ENCODE measurements at places on chromosomes 1 and 21.

- no peak for DNase-seq
These were observed 201.1 kb upstream of the CHRM3 start for GRCh38 chr1:239185245-239185619.

DNA sequence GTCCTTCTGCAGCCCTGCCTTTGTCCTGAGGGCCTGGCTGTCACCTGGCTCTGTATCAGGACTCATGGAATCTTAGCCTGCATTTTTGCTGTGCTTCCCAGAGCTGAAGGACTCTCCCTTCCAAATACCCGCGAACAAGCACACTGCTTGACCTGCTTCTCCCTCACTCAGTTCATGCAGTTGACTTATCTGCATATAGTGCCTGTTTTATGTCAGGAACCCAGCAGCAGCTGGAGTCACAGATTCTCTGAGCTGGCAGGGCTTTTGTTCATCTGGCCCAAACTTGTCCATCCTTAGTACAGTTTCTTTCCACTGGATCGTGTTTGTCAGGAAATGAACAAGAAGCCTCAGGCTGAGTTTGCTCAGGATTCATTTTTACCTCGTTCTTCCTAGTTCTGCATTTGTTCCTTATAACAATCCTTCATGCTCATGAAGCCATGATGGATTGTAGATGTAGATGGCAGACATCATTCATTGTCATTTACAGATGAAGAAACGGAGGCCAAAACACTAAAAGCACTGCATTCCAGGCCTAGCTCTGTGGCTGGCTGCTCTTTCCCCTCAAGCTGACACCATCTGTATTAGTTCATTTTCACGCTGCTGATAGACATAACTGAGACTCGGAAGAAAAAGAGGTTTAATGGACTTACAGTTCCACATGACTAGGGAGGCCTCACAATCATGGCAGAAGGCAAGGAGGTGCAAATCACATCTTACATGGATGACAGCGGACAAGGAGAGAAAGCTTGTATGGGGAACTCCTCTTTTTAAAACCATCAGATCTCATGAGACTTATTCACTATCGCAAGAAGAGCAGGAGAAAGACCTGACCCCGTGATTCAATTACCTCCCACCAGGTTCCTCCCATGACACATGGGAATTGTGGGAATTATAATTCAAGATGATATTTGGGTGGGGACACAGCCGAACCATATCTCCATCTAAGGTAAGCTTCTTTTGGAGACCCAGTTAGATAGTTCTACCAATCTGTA lies 150.9 kb downstream of the HIVEP3 start:
- DNase-seq, result no peak

- peak; percentile 98 for DNase-seq
These were observed 82.5 kb downstream of the HHIPL2 start for GRCh38 chr1:222465211-222466041.

DNA sequence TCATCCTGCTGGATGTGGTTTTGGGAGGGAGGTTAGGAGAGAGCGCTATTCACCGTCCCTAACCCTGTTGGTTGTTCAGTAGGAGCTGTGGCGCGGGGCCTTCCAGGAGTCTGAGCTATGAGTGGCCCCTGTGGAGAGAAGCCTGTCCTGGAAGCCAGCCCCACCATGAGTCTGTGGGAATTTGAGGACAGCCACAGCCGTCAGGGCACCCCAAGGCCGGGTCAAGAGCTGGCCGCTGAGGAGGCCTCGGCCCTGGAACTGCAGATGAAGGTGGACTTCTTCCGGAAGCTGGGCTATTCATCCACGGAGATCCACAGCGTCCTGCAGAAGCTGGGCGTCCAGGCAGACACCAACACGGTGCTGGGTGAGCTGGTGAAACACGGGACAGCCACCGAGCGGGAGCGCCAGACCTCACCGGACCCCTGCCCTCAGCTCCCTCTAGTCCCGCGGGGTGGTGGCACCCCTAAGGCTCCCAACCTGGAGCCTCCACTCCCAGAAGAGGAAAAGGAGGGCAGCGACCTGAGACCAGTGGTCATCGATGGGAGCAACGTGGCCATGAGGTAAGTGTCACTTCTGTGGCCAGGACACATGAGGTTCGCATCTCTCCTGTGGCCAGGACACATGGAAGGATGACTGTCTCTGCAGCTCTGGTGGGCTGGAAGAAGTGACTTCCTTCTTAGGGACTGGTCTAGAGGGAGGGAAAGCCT lies 1.2 kb downstream of the ZC3H12A start:
- DNase-seq, result no peak

GRCh38 chr1:93701629-93702028 lies 20.0 kb upstream of the BCAR3 start:
- DNase-seq, result peak; percentile 99

GRCh38 chr1:41498804-41499203 lies 14.3 kb upstream of the EDN2 start:
- peak; percentile 78 for DNase-seq

- no peak for DNase-seq
These were observed 20.5 kb downstream of the COL6A1 start for GRCh38 chr21:46001821-46002681.

- peak; percentile 91 for DNase-seq
These were observed 10.9 kb upstream of the ALDH4A1 start for GRCh38 chr1:18913065-18913835.

- DNase-seq, result no peak
These were observed 342.2 kb downstream of the RYR2 start for GRCh38 chr1:237384213-237384612.

DNA sequence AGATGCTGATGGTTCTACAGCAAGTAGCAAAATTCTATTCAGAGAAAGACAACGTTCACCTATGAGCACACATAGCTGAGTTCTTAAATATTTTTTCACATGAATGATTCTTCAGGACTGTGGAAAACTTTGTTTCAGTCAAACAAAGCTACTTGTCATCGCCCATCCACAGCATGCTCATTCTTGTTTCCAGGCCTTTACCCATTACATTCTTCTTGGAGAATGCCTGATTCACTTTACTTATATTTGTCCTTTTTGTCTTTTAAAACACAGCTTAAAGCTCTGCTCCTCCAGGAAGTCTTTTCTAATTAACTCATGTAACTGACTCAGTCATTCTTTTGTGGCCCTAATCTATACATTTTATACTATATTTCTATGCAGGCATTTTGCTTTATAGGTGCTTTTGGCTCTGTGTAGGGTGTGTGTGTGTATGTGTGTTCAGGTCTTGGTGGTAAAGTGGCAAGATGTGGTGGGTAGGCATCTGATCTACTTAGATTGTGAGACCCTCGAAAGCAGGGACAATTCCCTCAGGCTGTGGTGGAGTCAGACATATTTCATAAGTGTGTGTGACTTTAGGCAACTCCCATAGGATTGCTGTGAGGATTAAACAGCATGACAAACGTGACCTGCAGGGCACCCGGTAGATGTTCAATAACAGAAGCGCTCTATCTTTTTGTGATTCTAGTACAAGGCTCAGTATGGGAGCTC lies 11.8 kb upstream of the MARK1 start:
- DNase-seq, result peak; percentile 67

- no peak for DNase-seq
These were observed 37.2 kb upstream of the C1orf115 start for GRCh38 chr1:220652995-220653394.

GRCh38 chr1:184970691-184971161 lies 3.6 kb downstream of the NIBAN1 start:
- peak; percentile 48 for DNase-seq

- no peak for DNase-seq
These were observed 17.2 kb upstream of the PTAFR start for GRCh38 chr1:28193701-28194161.

GRCh38 chr1:211339631-211340041 lies 13.0 kb downstream of the TRAF5 start:
- no peak for DNase-seq

Data from astrocyte of the hippocampus (primary cell).